ENCODE measurements at places on chromosomes 6 and 20. TPM values are rescaled to one million over a fixed set of nuclear protein-coding genes. Genes with fewer than 3 reads are reported as not detected.

Gene NKAPL
- total RNA-seq: 0.29 TPM

Gene CLDN20
- not detected for total RNA-seq

Gene TCF15
- total RNA-seq: not detected

Gene CTAGE9
- total RNA-seq: not detected

Gene FLOT1
- total RNA-seq: 49.1 TPM

Gene C4A
- total RNA-seq: 4.6 TPM

Gene MAN1A1
- total RNA-seq: 18.1 TPM

Gene AURKA
- 3.8 TPM for total RNA-seq

Gene KCNB1
- total RNA-seq: 0.10 TPM

Gene GINM1
- total RNA-seq: 18.0 TPM

Gene FAXC
- total RNA-seq: not detected

Gene ZHX3
- 21.2 TPM for total RNA-seq

Gene MTO1
- total RNA-seq: 58.5 TPM

Gene BLOC1S5
- 13.8 TPM for total RNA-seq

Gene SLC17A1
- total RNA-seq: not detected

Gene RSPH9
- total RNA-seq: not detected

Gene RNF114
- 56.6 TPM for total RNA-seq

Gene BFSP1
- total RNA-seq: 0.10 TPM

Gene XKR7
- 0.12 TPM for total RNA-seq

Gene RAB32
- not detected for total RNA-seq

Gene HRH3
- total RNA-seq: not detected

Gene LTB
- total RNA-seq: 155 TPM

Gene SGK2
- total RNA-seq: 1.1 TPM

Gene CST7
- 0.86 TPM for total RNA-seq

Gene F13A1
- 0.75 TPM for total RNA-seq

Gene PSORS1C2
- total RNA-seq: not detected

Gene TMEM151B
- total RNA-seq: 0.10 TPM

Gene GRIK2
- total RNA-seq: 0.11 TPM

Gene OR2B6
- total RNA-seq: not detected

Gene MTFR2
- total RNA-seq: 2.5 TPM

Gene CLPSL2
- total RNA-seq: not detected

Gene DTNBP1
- 51.6 TPM for total RNA-seq

Gene RARS2
- 27.0 TPM for total RNA-seq

Gene SRMS
- not detected for total RNA-seq

Gene ABHD16B
- not detected for total RNA-seq

Gene CDH4
- total RNA-seq: not detected

Gene ESR1
- total RNA-seq: 17.5 TPM

Gene TRDN
- not detected for total RNA-seq

Gene CAGE1
- total RNA-seq: 0.07 TPM

Gene LTA
- 66.0 TPM for total RNA-seq

Gene DEFB123
- total RNA-seq: not detected

Gene APOM
- 2.4 TPM for total RNA-seq

Gene C20orf144
- 0.27 TPM for total RNA-seq

Gene FILIP1
- total RNA-seq: not detected

Gene PLAGL1
- 28.5 TPM for total RNA-seq

Gene GJA10
- total RNA-seq: not detected

Gene FOXF2
- total RNA-seq: not detected

Gene FAM209B
- total RNA-seq: 1.5 TPM

Gene TAAR1
- not detected for total RNA-seq

Gene MUC21
- total RNA-seq: not detected

Gene SASH1
- total RNA-seq: 0.49 TPM

Gene METTL24
- total RNA-seq: not detected

Gene HCRTR2
- not detected for total RNA-seq

Gene RPS6KA2
- total RNA-seq: 13.9 TPM

Gene RAMACL
- total RNA-seq: 2.3 TPM

Gene ADGRF5
- total RNA-seq: not detected

Gene CCM2L
- total RNA-seq: 0.20 TPM

Gene SCRT2
- not detected for total RNA-seq
